GM19239 (cell line): ENCODE measurements at places on chromosomes 4 and X.

- DNase-seq, result no peak
Observed at GRCh38 chr4:40846532-40846931, 96.8 kb downstream of the NSUN7 start.

- no peak for DNase-seq
Observed at GRCh38 chr4:68907245-68907644, 44.4 kb downstream of the UGT2A3 start.

GRCh38 chr4:121180558-121180957 lies 16.4 kb upstream of the TNIP3 start:
- DNase-seq, result no peak

DNA sequence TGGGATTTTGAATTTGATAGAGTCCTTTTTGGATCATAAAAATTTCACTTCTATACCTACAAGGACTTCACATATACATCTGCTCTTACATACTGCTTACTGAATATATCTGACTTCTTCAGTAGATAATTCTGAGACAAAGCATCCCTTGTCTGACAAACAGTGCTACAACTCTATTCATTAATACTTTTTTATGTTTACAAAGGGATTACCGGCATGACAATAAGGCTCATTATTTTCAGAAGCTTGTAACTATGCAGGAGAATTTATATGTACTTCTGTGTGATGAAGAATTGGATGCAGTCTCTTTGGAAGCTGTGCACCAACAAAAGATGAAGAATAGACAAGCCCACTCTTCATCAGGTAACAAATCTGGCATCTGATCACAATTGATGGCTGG lies 1070.3 kb downstream of the STIM2 start:
- no peak for DNase-seq
